Hepatocyte (in vitro differentiated cells): ENCODE measurements at places on chromosomes 2 and 18.

- DNase-seq, result no peak
Measured at GRCh38 chr2:186085226-186085625, 346.6 kb downstream of the FSIP2 start.

DNA sequence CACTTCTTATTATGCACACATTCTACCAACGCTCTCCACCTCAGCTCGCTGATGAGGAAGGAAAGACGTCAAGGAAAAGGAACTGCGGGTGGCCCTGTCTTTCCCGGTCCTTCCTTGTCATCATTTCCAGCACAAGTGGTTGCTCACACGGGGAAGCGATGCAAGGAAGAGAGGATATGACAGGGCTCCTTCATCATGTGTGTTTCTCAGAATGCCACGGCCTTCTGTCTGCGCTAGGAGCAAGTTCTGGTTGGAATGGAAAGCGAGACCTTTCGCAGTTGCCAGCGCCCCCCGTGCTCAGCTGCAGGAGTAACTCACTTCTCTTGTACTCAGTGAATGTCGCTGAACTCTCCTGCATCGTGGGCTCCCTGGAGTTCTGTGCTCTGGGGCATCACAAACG lies 191.8 kb upstream of the GLI2 start:
- DNase-seq, result no peak

DNA sequence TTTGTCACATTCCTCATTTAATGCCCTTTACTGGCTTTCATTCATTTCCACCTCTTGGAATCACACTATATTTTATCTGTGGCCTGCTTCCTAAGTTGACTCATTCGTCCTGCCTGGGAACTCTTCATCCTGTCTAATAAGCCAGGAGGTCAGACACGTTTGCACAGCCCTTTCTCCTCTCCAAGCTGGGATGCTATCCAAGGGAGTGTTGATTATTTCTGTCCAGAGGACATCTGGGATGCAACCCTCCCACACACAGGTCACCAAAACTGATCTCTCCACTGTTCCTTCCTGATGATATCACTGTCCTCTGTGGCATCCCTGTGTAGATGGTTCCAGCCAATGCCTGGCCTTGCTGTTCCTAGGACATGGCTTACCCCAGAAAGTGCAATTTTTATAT lies 79.8 kb upstream of the NOSTRIN start:
- DNase-seq, result no peak

DNA sequence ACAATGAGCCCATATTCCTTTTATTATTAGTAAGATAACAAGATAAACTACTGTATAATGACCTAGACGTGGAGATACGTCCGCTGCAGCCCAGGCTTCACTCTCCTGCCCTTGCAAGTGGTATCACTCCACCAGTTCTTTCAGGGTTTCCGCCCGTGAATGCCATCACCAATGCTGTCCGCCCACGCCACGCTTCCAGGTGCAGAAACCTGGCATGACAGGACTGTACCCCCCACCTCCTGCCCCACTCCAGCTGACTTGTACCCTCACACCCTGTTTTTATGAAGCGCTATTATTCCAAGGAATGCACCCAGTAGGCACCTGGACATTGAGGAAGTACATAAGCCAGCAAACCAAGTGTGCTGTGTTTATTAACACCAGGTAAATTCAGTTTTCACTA lies 79.8 kb downstream of the MYT1L start:
- DNase-seq, result no peak

DNA sequence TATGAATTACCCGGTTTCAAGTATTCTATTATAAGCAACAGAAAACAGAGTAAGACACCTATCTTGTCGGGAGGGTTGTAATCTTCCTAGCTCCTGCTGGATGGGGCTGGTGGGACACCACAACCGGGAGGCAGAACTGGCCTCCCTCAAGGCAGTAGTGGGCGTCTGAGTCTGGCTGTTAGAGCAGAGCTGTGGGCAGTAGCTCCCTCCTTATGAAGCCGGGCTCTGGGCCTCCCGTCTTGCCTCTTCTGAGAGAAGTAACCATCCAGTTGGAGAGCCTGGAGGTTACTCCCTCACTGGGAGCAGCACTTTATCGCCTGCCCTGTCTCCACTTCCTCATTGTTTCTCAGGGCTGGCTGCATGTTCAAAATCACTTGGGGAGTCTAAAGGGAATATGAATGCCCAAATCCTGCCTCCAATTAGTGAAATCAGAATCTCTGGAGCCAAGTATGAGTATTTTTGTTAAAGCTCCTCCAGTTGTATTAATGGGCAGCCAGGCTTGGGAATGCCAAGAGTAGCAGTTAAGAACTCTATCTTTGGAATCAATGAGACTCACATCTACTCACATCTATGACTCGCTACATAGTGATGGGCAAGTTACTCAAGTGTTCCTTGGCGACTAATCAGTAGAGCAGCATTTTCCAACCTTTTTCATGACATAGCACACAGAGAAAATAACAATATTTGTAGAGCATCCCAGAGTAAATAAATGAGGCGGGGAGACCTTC lies 27.3 kb upstream of the NRP2 start:
- no peak for DNase-seq

- DNase-seq, result peak; percentile 66
Measured at GRCh38 chr18:35024965-35025364, 16.2 kb upstream of the MAPRE2 start.

- DNase-seq, result no peak
Measured at GRCh38 chr2:217680381-217680780, 322.4 kb downstream of the TNS1 start.

GRCh38 chr18:77017355-77017754 lies 115.2 kb downstream of the MBP start:
- DNase-seq, result no peak

GRCh38 chr2:75569546-75569945 lies 8.8 kb upstream of the EVA1A start:
- DNase-seq, result no peak

GRCh38 chr18:26649193-26649543 lies 100.8 kb upstream of the KCTD1 start:
- no peak for DNase-seq

DNA sequence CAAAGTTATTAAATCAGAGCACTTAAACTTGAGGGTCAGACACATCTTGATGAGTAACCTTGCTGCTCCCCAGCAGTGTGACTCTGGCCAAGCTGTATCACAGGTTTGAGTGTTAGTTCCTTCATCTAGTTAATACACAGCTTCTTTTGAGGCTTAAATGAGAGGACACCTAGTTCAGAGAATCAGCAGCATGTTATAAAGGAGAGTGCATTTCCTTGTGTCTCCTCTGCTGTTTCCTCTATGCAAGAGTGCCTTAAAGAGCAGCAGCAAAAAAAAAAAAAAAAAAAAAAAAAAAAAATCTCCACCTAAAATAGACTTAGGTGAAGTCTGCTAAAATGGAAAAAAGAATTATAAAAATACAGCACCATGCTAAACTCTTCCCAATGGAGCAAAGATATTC lies 261.9 kb downstream of the TCF4 start:
- DNase-seq, result no peak

DNA sequence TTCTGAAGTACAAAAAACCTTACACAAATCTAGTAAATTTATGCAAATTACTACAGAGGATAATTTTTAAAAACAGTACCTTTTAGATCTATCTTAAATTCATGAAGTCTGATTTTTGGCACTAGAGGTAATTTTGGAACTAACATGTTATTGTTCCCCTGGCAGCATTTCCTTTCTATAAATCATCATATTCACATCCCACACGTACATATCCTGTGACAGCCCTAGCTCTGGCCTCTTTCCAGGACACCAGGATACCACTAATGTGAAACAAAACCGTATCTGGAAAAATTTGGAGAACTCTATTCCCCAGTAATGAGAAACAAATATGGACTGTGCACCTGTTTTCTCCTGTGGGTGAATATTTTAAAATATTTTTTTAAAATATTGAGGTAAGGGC lies 14.0 kb upstream of the BIRC6 start:
- no peak for DNase-seq

- DNase-seq, result peak; percentile 12
Measured at GRCh38 chr2:172021074-172021931, 21.6 kb downstream of the METAP1D start.

DNA sequence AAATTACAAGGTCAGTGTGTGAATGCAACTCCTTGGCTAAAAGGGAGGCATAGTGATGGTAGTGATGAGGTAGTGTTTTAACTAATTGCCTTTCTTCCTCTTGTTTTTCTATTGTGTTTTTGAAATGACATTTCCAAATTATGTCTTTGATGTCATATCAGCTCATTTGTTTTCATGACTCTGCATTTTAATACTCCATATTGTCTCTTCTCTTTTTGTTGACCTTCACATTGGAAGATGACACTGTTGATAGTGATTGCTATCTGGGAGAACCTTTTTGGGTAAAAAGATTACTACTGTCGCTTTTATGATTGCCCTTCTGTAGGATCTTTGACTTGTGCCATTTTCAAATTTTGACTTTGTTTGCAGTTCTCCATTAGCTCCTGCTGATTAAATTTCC lies 3.0 kb downstream of the GIGYF2 start:
- DNase-seq, result no peak
